ENCODE measurements at places on chromosomes 16 and 17.

- DNase-seq, result no peak
Measured at GRCh38 chr16:9763505-9763904, 418.7 kb downstream of the GRIN2A start.

- DNase-seq, result no peak
Measured at GRCh38 chr16:57759131-57759530, 23.6 kb downstream of the KATNB1 start.

DNA sequence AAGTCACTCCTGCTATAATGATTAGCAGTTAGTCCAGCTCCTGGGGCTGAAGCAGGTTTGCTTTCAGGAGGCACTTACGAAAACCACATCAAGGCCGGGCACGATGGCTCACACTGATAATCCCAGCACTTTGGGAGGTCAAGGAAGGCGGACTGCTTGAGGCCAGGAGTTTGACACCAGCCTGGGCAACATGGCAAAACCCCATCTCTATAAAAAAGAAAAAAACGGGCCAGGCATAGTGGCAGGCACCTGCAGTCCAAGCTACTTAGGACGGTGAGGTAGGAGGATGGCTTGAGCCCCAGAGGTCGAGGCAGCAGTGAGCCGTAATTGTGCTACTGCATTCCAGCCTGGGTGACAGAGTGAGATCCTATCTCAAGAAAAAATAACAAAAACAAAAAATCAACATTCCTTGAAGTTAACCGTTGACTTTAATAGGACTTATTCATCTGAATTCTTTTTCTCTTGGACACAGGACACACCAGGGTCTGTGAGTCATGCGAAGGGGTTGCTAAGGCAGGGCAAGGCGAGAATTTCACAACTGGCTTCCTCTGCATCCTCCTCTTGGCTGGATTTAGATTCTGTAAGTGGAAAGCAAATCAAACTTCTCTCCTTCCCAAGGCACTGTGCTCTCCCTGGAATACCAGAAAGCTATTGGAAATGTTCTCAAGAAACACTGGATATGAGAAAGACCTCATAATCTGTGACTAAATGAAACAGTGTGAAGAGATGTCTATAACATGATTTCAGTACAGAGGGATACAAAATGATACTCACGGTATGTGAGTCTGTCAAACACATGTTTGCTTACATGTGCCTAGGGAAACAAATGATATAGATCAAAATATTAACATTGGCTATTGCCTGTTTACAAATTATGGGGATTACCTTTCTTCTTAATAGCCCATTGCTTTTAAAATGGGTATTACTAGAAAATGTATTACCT lies 99.5 kb downstream of the SYCE1L start:
- peak; percentile 33 for DNase-seq

GRCh38 chr16:77376358-77376757 lies 58.5 kb downstream of the ADAMTS18 start:
- DNase-seq, result no peak

- peak; percentile 5 for DNase-seq
Measured at GRCh38 chr17:42118545-42118944, 2.6 kb downstream of the KAT2A start.

GRCh38 chr16:1810106-1810505 lies 16.5 kb downstream of the HAGH start:
- no peak for DNase-seq

DNA sequence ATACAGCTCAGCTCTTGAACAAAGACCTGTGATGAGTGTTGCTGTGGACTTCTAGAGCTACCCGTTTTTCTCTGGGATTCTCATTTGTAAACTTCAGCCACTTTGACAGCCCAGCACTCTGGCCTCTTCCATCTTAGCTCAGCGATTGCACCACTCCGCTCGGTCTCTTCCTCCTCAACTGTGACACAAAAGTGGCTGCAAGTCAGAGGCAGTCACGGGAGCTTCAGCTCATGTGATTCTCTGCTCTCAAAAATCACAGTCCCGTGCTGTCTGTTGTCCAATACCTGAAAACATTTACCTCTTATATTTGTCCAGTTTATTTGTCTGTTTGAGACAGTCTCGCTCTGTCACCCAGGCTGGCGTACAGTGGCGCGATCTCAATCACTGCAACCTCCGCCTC lies 75.7 kb upstream of the DNAH17 start:
- DNase-seq, result peak; percentile 7

DNA sequence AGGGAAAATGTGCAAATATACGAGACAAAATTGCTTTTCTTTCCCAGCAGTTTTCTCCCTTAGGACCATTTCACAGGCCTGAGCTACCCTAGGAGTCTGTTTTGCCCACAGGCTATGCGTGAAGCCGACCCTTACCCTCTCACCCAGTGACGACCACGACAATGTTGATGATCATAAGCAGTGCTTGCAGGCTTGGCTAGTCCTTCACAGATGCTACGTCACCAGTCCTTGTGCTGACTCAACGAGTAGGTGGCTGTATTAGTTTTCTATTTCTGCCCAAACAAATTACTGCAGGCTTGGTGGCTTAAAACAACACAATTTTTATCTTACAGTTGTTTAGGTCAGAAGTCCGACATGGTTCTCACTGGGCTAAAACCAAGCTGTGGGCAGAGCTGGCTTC lies 574.6 kb upstream of the HSBP1 start:
- no peak for DNase-seq

DNA sequence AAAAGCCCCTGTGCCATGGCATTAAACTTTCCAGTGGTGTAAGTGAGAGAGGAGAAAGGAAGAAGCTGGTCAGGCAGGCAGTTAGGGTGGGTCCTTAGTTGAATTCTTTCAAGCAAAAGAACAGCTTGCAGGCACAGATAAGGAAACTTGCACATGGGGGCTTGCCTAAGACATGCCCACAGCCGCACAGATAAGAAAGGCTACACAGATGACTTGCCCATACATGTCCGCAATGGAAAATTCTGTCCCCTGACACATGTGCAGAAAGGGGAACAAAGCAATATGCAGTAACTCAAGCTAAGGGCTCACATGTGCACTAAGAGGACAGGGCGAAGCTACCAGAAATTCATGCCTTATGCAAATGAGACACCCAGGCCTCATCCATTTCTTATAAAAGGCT lies 69.9 kb downstream of the GSG1L start:
- DNase-seq, result peak; percentile 70

All from MV-4-11 (cell line).